Mesenteric fat pad (tissue), 1 donor: ENCODE measurements at places on chromosomes 3 and 15. TPM values are rescaled to one million over a fixed set of nuclear protein-coding genes. Genes with fewer than 3 reads are reported as not detected.

The MRAS gene
- 232 TPM for total RNA-seq

The CADPS gene
- total RNA-seq, result 0.45 TPM

The CRABP1 gene
- total RNA-seq, result not detected

The TEX264 gene
- 35.4 TPM for total RNA-seq

The KBTBD8 gene
- total RNA-seq, result 1.8 TPM

The TRIM42 gene
- not detected for total RNA-seq

The GP5 gene
- not detected for total RNA-seq

The DZIP1L gene
- 13.7 TPM for total RNA-seq

The C3orf85 gene
- total RNA-seq, result not detected

The ARHGEF3 gene
- total RNA-seq, result 17.0 TPM

The THRB gene
- 27.5 TPM for total RNA-seq

The ZKSCAN7 gene
- 2.7 TPM for total RNA-seq

The MUSTN1 gene
- total RNA-seq, result 2.4 TPM

The SSUH2 gene
- total RNA-seq, result 0.45 TPM

The FBXL22 gene
- 1.0 TPM for total RNA-seq

The CPB1 gene
- 5.6 TPM for total RNA-seq

The SEMA6D gene
- 4.9 TPM for total RNA-seq

The TMIE gene
- total RNA-seq, result 0.19 TPM

The NT5DC2 gene
- 38.5 TPM for total RNA-seq

The LRRC3B gene
- not detected for total RNA-seq

The ZDHHC23 gene
- 3.7 TPM for total RNA-seq

The MCCC1 gene
- 55.2 TPM for total RNA-seq

The HESX1 gene
- total RNA-seq, result not detected

The ZIC4 gene
- total RNA-seq, result not detected

The THBS1 gene
- total RNA-seq, result 4,139 TPM

The CD96 gene
- total RNA-seq, result 6.9 TPM

The CCR2 gene
- total RNA-seq, result 3.3 TPM

The PTH1R gene
- 16.3 TPM for total RNA-seq

The ZNF592 gene
- 30.1 TPM for total RNA-seq
